ENCODE measurements at places on chromosomes 13 and 19.

GRCh38 chr19:11251650-11252314, 10.5 kb downstream of the DOCK6 start:
- DNase-seq = no peak

DNA sequence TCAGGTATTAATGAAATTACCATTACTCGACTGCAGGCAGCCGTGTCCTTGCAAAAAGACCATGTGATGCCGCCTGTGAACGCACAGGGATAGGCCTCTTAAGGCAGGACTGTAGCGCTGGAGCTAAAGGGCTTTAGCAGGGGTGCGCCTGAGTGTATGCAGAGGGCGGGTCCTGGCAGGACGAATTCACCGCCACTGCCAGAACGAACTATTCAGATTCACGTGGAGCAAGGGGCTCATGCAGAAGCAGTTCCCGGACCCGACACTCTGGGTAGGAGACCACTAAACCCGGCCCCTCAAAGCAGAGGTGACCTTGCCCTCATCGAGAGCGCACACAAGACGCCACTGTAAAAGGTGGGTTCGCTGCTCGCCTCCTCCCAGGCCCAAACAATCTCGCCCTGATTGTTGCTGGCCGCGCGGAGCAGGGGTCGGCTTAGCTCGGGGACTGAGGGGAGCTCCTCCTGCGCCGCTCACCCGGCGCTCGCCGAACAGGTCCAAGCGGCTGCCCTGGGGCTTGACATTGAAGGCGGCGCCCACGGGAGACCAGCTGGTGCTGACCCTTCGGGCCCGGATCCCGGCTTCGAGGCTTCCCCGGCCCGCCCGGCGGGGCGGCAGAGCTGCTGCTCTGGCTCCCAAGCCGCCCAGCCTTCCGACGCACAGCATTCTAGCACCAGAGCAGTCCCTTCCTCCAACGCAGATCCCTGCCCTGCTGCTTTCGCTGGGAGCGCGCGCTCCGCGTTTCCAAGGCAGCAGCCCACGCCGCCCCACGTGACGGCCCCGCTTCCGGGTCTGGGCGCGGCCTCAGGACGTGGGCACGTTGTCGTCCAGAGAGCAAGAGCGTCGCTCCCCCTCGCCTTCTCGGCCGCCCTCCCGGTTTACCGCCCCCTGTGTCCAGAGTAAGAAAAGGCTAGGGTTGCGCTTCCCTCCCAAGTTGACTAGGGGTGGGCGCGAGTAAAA, at the start of gene MIPEP:
MIPEP (minus strand) TSS at position 743 of the 957 bp plus-strand sequence; CDS start at position 663, 80 bp downstream.
- peak; percentile 81 for DNase-seq

- no peak for DNase-seq
Measured at GRCh38 chr19:42514449-42514848, 13.8 kb downstream of the CEACAM1 start.

DNA sequence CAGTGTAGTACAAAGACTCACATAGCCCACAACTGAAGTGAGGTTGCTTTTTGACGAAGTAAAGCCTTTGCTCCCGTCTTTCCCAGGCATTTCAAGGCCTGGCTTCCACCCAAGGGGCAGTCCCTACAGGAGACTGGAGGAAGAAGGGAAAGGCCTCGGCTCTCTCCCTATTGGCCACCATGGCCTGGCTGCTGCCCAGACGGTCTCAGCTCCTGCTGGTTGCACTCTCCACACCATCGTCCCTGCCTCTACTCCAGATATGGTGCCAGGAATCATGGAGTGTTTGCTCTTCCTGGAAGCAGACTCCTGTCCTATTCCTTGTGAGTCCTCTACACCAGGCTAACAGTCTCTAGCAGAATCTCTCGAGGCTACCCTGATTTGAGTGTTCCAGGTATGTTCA, 124.1 kb upstream of the UQCRFS1 start:
- DNase-seq = no peak

- DNase-seq = no peak
Measured at GRCh38 chr19:51250786-51251467, at the start of gene SIGLECL1. TSS of gene SIGLECL1 (plus strand) at chr19:51251080. CDS start at chr19:51264073, 12,993 bp downstream.

- no peak for DNase-seq
Measured at GRCh38 chr13:76266561-76266960, 619.6 kb downstream of the KCTD12 start.

DNA sequence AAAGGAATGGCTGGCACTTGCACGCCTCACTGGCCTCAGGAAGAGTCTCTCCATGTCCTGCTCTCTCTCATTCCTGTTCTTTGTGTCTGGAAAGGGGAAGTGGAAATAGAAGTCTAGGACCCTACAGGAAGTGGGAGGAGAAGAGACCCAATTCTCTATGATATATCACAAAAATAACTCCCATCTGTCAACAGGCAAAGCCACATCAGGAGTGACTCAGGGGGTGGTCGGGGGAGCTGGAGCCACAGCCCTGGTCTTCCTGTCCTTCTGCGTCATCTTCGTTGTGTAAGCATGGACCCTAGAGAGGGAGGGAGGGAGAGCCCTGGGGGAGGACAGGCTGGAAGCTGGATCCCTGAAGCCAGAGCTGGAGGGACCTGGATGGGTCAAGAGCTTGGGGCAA, 3.0 kb downstream of the SIGLEC9 start:
- no peak for DNase-seq

GRCh38 chr13:50511877-50512341, 331.6 kb downstream of the DLEU7 start:
- no peak for DNase-seq

GRCh38 chr13:88042489-88042888, 371.3 kb downstream of the SLITRK5 start:
- no peak for DNase-seq

DNA sequence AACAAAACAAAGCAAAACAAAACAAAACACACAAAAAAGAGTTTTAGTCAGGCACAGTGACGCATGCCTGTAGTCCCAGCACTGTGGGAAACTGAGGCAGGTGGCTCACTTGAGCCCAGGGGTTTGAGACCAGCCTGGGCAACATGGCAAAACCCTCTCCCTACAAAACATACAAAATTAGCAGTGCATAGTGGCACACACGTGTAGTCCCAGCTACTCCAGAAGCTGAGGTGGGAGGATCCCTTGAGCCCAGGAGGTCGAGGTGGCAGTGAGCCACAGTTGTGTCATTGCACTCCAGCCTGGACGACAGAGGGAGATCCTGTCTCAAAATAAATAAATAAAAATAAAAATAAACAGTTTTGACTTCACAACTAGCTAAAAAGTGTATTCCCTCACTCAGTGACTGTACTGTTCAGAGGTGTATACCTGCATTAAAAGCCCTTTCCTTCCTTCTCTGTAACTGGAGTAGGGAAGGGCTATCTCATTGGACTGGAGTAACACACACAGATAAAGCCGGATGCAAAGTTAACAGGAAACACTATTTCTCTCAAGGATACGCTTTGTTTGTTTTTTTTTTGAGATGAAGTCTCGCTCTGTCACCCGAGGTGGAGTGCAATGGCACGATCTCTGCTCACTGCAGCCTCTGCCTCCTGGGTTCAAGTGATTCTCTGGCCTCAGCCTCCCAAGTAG, 3.7 kb upstream of the BAX start:
- DNase-seq = no peak

GRCh38 chr13:97978651-97979050, 25.2 kb downstream of the IPO5 start:
- no peak for DNase-seq

GRCh38 chr19:57599377-57599760, 316 bp upstream of the ZNF530 start:
- DNase-seq = no peak

DNA sequence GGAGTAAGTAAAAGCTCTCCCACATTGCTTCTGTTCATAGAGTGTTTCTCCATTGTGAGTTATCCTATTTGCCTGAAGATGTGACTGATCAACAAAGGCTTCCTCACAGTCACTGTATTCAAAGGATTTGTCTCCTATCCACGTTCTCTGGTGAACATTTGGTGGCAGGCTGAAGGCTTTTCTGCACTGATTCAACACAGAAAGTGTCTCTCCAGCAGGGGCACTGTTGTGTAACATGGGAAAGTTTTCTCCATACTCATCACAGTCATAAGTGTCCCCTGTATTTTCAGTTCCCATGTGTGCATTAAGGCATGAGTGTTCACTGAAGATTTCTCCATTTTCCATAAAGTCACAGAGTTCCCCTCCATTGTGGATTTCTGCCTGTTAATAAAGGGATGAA, 17.6 kb downstream of the ZNF121 start:
- no peak for DNase-seq

DNA sequence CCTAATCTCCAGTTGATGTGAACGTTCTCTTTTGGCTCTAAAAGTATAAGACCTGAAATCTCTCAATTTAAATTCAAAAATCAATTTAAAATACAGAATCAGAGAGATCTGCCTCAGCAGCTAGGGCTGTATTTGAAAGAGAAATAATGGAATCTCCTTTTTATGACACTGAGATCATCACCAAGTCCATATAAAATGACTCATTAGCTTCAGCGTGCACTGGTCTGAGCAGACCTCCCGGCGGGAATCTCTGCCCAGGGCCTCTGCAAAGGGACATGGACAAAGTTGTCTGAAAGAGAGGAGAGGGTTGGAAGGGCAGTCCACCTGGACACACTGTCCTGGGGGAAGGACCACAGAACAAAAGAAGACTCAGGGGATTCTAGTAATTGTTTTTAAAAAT, 855.6 kb downstream of the EFNB2 start:
- no peak for DNase-seq

GRCh38 chr19:13078897-13079541, 23.6 kb downstream of the LYL1 start:
- DNase-seq = no peak

- no peak for DNase-seq
Measured at GRCh38 chr19:33201886-33202545, 7.9 kb downstream of the LRP3 start.

DNA sequence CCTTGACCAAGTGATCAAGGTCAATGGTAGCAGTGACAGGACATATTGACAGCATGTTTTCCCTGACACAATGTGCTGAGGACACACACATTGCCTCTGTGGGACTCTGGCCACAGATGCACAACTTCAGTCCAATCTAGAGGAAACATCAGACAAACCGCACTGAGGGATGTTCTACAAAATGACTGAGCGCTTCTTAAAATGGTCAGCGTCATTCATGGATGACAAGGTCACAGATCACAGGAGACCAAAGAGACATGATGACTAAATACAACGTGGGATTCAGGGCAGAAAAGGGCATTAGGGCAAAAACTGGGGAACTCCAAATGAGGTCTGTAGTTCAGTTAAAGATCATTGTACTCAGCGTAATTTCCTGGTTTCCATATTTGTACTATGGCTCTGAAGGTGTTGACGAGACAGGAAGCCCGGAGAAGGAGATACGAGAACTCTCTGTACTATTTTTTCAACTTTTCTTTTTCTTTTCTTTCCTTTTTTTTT, 20.6 kb downstream of the PBX4 start:
- DNase-seq = no peak

- no peak for DNase-seq
Measured at GRCh38 chr19:28933039-28933438, 279.9 kb downstream of the UQCRFS1 start.
